NCI-H2081 treated with DMSO at 0.1 percent for 48 hours (cell line): ENCODE measurements at places on chromosomes 2 and 18.

DNA sequence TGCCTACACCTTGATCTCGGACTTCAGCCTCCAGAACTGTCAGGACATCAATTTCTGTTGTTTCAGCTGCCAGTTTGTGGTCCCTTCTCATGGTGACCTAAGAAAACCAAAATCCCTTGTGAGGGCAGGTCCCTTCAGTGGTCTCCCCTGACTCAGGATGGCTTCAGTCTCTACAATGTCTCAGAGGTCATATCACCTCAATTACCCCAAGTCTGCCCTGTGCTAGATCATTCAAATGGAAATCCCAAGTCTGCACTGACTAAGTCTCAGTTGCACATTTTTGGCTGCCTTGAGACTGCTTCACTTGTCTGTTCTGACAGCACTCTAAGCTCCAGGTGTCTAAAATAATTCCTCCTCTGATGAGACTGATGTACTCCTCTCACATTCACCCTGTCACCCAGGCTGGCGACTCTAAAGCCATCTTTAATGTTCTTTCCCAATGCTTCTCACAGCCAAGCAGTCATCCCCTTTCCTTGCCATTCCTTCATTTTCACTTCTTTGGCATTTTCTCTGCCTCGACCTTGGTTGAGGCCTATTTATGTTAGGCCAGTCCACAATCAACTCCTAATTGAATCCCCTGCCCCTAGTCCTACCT is 470.8 kb downstream of the DLGAP1 start:
- DNase-seq: no peak

DNA sequence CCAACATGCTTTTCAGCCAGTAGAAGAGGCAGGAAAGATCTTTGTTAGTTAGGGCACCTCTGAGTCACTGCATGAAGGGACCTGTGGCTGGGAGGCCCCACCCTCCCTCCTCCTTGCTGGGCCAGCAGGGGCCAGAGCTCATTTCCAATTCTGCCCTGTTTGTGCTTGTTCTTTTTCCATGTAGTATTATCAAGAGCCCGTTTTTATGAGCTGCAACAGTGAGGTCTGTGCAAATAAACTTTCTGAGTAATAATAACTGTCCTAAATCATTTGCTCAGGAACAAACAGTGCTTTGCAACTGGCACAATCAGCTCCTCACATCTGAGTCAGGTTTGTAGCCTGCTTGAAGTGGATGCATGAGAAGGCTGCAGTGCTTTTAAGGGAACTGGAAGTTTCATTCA is 128.0 kb downstream of the ARL4C start:
- DNase-seq: peak; percentile 16

DNA sequence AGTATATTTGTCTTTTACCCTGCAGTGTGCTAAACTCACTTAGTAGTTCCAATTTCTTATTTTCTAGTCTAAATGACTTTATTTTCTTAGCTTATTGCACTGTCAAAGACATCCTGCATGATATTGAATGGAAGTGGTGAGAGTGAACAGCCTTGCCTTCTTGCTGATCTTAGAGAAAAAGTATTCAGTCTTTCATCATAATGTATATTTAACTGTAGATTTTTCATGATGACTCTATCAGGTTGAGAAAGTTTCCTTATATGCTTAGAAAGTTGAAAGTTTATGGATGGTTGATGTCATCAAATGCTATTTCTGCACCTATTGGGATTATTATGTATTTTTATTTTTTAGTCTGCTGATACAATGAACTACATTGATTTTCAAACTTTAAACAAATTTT is 21.3 kb upstream of the COL3A1 start:
- no peak for DNase-seq

DNA sequence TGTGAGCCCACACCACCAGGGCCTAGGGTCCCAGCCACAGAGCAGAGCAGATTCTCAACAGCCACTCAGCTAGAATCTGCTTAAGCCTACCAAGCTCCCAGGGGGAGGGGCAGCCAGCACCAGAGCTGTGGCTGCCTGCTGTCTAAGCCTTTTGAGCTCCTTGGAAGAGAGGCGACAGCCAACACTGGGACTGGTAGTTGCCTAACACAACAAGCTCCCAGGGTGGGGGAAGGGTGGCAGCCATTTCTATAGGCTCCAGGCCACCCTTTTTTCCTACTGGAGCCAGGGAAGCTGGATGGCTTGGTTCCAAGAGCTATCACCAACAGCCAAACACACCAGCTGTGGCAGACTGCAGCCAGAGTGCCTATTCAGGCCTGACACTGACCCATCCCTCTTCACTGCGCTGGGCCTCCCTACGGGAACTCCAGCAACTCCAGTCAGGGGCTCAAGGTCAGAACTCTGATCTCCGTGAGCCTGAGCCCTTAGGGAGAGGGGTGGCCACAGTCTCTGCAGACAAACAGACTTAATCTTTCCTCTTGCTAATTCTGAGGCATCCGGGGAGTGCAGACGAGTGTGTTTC is 1824.3 kb upstream of the CELF4 start:
- no peak for DNase-seq

- DNase-seq: no peak
These were observed 82.8 kb upstream of the PNPT1 start for GRCh38 chr2:55776479-55776878.

- DNase-seq: no peak
These were observed 114.7 kb downstream of the TNS1 start for GRCh38 chr2:217887841-217888701.

GRCh38 chr2:162457490-162457889 is 113.6 kb downstream of the GCA start:
- no peak for DNase-seq

DNA sequence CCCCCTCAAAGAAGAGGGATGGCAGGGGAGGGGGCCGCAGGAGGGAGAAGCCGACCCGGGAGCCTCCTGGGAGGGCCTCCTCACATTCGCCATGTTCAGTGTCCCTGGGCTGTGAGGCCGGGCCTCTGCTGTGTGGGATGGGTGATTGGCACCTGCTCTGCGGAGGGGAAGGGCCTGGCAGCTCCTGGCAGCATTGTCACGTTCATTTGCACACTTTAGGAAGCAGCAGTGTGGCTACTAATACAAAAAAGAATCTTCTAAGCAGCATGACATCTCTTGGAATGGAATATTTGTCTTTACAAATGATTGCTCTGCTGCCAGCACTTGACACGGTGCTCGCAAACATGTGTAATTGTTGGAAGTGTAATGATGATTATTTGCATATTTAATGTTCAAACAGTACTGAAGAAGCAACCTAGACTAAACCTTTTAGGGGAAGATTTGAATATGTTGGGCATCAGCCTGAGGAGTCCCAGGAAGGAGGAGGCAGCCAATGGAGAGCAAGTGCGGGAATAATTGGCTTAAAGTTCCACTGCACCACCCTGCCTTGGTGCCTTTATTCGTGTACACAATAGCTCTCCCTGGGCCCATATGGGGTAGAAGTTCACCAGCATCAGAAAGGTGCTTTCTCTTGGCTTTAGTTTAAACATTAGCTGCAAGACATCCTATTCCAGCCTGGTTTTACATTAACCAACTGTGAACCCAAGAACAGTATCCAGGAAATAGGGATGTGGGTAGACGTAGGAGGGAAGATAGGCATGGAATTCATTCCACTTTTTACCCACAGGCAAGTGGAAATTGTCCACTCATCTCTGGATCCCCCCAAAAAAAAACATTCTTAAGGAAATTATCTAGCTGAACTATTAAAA is 404.9 kb downstream of the TMEM182 start:
- DNase-seq: no peak

DNA sequence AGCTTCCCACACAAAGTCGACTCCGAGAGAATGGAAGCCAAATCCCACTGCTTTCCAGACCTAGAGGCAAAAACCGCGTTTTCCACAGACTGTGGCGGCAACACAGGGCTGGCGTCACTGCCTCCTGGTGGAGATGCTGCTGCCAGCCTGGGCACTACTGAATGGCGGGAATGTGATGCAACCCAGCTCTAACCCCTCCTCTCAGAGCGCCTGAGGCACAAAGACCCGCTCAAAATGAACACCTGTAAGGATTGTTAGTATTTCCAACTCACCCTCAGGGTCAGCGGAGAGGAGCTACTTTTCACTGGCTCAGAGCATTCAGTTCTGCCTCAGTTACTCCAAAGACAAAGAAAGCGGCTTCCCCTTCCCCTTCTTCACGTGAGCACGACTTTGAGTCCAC is 548.0 kb upstream of the SALL3 start:
- DNase-seq: no peak

DNA sequence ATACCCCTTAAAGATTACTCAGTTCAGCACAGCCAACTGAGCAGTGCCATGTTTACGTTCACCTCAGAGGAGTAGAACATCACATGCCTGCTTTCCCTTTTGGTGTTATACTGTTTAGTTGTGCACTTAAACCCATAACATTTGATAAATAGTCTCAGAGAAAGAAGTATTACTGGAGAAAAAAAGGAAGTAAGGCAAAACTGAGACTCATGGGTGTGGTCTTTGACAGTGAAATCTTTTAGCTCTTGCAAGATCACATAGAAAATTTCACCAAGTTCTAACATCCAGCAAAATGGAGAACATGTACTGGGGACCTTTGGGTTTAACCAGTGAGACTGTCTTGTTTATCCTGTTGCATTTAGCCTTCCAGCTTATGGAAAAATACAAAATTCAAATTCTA is 5.6 kb downstream of the TANK start:
- no peak for DNase-seq

DNA sequence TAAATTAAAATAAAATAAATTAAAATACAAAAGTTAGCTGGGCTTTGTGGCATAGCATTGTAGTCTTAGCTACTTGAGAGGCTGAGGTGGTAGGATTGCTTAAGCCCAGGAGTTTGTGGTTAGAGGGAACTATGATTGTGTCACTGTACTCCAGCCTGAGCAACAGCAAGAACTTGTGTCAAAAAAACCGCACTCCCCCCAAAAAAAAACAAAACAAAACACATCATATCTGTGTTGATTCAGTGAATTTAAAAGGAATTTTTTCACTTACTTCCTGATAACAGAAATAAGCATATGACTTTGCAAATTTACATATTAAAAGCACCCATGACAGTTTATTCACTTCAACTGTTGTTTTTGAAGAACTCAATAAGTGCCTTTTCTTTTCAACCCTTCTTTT is 68.1 kb upstream of the PELI1 start:
- no peak for DNase-seq
